ENCODE measurements at places on chromosomes 2 and 18.

GRCh38 chr2:214311031-214311533 lies 99.8 kb upstream of the VWC2L start:
- DNase-seq, result no peak
- no peaks in the 10 kb centered on the region for H3K27me3 ChIP-seq
- no peaks in the 10 kb centered on the region for H3K36me3 ChIP-seq
- no peak overlapping the region for H3K27ac ChIP-seq
- no peaks in the 10 kb centered on the region for H3K4me1 ChIP-seq
- no peak overlapping the region for H3K4me3 ChIP-seq

GRCh38 chr2:73610111-73610510 lies 32.1 kb downstream of the NAT8 start:
- H3K36me3 ChIP-seq, result no peaks in the 10 kb centered on the region
- peaks cover 6% of the 10 kb centered on the region for H3K4me1 ChIP-seq
- H3K27me3 ChIP-seq, result no peaks in the 10 kb centered on the region
- H3K4me3 ChIP-seq, result no peak overlapping the region
- DNase-seq, result no peak
- no peak overlapping the region for H3K27ac ChIP-seq

- no peaks in the 10 kb centered on the region for H3K36me3 ChIP-seq
- no peak overlapping the region for H3K4me3 ChIP-seq
- no peak overlapping the region for H3K27ac ChIP-seq
- DNase-seq, result no peak
- peaks cover 14% of the 10 kb centered on the region for H3K27me3 ChIP-seq
Observed at GRCh38 chr2:29449499-29449898, 334.3 kb downstream of the CLIP4 start.

DNA sequence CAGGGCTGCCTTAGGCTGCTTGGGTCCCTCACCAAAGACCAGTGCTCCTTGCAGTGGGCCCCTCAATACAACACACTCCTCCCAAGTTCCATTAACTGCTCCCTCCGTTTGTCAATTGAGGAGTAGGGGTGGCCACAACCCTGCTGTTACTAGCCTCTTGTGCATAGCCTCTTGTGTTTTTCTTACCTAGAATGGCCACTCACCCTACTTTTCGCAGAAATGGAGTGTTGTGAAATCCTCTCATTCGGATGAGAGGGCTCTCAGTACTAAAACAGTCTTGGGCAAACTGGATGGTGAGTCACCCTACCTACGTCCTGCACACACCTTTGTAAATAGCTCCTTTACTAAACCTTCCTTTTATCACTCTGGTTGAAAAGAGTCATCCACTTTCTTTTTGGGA lies 253.9 kb downstream of the OSR1 start:
- no peaks in the 10 kb centered on the region for H3K27me3 ChIP-seq
- DNase-seq, result no peak
- H3K4me1 ChIP-seq, result no peaks in the 10 kb centered on the region
- H3K27ac ChIP-seq, result no peak overlapping the region
- H3K4me3 ChIP-seq, result no peak overlapping the region
- no peaks in the 10 kb centered on the region for H3K36me3 ChIP-seq

- no peaks in the 10 kb centered on the region for H3K27me3 ChIP-seq
- H3K4me1 ChIP-seq, result peaks cover 27% of the 10 kb centered on the region
- H3K4me3 ChIP-seq, result no peak overlapping the region
Observed at GRCh38 chr2:44102790-44103562, 65.7 kb upstream of the PPM1B start.

DNA sequence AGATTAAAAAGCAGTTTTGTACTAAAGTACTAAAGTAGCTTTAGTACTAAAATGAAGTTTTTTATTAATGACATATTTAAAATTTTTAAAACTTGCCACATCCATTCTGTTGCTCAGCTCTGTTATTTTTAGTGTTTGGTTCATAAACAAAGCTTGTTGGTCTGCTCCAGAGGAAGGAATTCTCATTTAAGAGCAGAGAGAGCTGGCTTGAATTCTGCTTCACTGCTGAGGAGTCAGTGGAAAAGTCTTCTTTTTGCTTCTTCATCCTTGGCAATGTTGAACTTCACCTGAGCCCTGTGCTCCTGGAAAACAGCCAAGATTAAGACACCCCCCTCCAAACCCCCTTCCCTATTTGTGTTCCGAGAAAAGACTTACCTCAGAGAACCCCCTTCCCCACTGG lies 40.6 kb downstream of the TMEM87B start:
- H3K27me3 ChIP-seq, result no peaks in the 10 kb centered on the region
- DNase-seq, result no peak
- H3K4me1 ChIP-seq, result peaks cover 25% of the 10 kb centered on the region
- H3K36me3 ChIP-seq, result peaks cover 47% of the 10 kb centered on the region

- H3K27me3 ChIP-seq, result no peaks in the 10 kb centered on the region
- H3K4me1 ChIP-seq, result no peaks in the 10 kb centered on the region
- no peaks in the 10 kb centered on the region for H3K36me3 ChIP-seq
- H3K27ac ChIP-seq, result no peak overlapping the region
- DNase-seq, result no peak
Observed at GRCh38 chr2:146540271-146540932, 1304.4 kb upstream of the ACVR2A start.

- no peak overlapping the region for H3K4me3 ChIP-seq
- H3K27ac ChIP-seq, result no peak overlapping the region
- DNase-seq, result no peak
- H3K4me1 ChIP-seq, result no peaks in the 10 kb centered on the region
Observed at GRCh38 chr2:10960606-10961489, 49.1 kb downstream of the KCNF1 start.

GRCh38 chr18:68713796-68714195 lies 1.1 kb downstream of the TMX3 start:
- peak overlapping the region; percentile 93 for H3K27ac ChIP-seq
- peaks cover 44% of the 10 kb centered on the region for H3K4me1 ChIP-seq
- peaks cover 39% of the 10 kb centered on the region for H3K36me3 ChIP-seq
- no peaks in the 10 kb centered on the region for H3K27me3 ChIP-seq

- peaks cover 95% of the 10 kb centered on the region for H3K27me3 ChIP-seq
- H3K4me1 ChIP-seq, result peaks cover 22% of the 10 kb centered on the region
- peak overlapping the region; percentile 50 for H3K27ac ChIP-seq
- H3K36me3 ChIP-seq, result peaks cover 12% of the 10 kb centered on the region
- no peak overlapping the region for H3K4me3 ChIP-seq
- DNase-seq, result no peak
Observed at GRCh38 chr2:222302178-222303018, 3.6 kb upstream of the PAX3 start.

DNA sequence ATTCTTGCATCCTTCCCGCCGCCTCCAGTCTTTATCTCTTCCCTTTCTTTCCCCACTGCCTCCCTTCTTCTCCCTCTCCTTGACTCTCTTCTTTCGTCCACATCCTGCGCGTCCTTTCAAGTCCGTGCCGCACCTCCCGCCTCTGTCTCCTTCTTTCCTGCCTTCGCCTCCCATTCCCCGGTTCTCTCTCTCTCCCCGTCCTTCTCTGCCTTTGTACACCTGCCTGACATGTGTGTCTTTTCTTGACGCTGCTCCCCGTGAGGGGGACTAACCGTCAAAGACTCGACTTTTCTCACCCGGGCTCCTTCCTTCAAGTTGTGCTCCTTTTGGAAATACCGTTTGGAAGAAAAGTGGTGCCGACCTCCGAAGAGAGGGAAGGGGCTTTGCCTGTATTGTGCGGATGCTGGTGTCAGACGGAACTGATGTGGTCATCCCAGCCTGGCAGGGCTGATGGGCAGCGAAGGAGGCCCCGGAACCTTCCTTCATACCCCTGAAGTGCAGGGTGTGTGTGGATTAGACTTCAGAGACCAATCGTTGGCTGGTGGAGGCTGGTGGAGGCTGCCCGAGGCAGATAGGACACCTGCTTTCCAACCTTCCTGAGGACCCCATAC lies 879 bp downstream of the TMEM178A start:
- no peaks in the 10 kb centered on the region for H3K36me3 ChIP-seq
- peaks cover 11% of the 10 kb centered on the region for H3K4me1 ChIP-seq
- peak overlapping the region; percentile 63 for H3K4me3 ChIP-seq
- DNase-seq, result no peak
- H3K27ac ChIP-seq, result no peak overlapping the region
- H3K27me3 ChIP-seq, result peaks cover 80% of the 10 kb centered on the region

- H3K36me3 ChIP-seq, result peaks cover 13% of the 10 kb centered on the region
- peaks cover 13% of the 10 kb centered on the region for H3K4me1 ChIP-seq
- peak within 1 kb of the TSS; percentile 53 for H3K4me3 ChIP-seq
- H3K27me3 ChIP-seq, result peaks cover 46% of the 10 kb centered on the region
Observed at GRCh38 chr2:159797543-159798375, at the start of gene CD302. CD302 (minus strand) TSS chr2:159798208; CDS start chr2:159798198, 10 bp downstream.

GRCh38 chr18:42617221-42617620 lies 498.3 kb downstream of the RIT2 start:
- no peak overlapping the region for H3K27ac ChIP-seq
- no peak overlapping the region for H3K4me3 ChIP-seq
- DNase-seq, result no peak
- H3K36me3 ChIP-seq, result no peaks in the 10 kb centered on the region
- H3K4me1 ChIP-seq, result no peaks in the 10 kb centered on the region

- H3K4me1 ChIP-seq, result no peaks in the 10 kb centered on the region
- no peak overlapping the region for H3K27ac ChIP-seq
- H3K27me3 ChIP-seq, result no peaks in the 10 kb centered on the region
Observed at GRCh38 chr2:99597616-99598015, 107.8 kb upstream of the REV1 start.

DNA sequence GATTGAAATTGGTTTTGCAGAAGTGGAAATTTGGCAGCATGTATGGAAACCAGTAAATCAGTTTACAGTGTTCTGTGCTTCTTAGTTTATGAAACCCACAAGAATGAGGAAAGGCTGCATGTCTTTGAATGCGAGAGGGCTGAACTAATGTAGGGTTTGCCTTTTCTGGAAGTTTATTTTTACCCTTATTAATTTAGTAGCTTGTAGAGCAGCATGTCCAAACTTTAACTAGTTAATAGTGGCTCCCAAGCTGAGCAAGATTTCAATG lies 50.4 kb downstream of the LDLRAD4 start:
- DNase-seq, result no peak
- H3K4me1 ChIP-seq, result peaks cover 74% of the 10 kb centered on the region
- no peak overlapping the region for H3K4me3 ChIP-seq
- H3K27me3 ChIP-seq, result no peaks in the 10 kb centered on the region

GRCh38 chr2:138779781-138780445 lies at the start of gene NXPH2:
NXPH2 (minus strand) TSS chr2:138780390; CDS start chr2:138780241, 149 bp downstream.
- H3K4me3 ChIP-seq, result no peak within 1 kb of the TSS
- H3K27ac ChIP-seq, result no peak within 1 kb of the TSS
- DNase-seq, result no peak
- no peaks in the 10 kb centered on the region for H3K4me1 ChIP-seq
- H3K36me3 ChIP-seq, result peaks cover 2% of the 10 kb centered on the region

- H3K4me1 ChIP-seq, result peaks cover 42% of the 10 kb centered on the region
- peak overlapping the region; percentile 58 for H3K4me3 ChIP-seq
Observed at GRCh38 chr2:174336501-174337336, 2.0 kb downstream of the SP9 start.

DNA sequence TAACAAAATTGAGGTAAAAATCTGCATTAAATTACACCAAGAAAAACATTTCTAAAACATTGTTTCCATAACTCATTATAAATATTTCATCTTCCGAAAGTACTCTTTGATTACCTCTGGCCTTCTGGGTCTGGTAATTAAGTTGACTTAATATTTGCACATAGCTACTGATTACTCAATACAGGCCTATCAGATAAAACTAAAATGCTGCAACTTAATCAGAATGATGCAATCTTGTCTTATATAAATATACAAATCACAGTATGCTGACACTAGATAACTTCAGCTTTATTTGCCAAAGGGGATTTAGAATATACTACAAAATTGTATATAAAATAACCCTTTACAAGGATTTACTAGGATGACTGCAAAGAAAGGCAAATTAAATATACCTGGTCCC lies 49.3 kb downstream of the SLC35F5 start:
- H3K4me1 ChIP-seq, result no peaks in the 10 kb centered on the region
- H3K4me3 ChIP-seq, result no peak overlapping the region
- H3K27me3 ChIP-seq, result no peaks in the 10 kb centered on the region
- DNase-seq, result no peak

- H3K4me1 ChIP-seq, result peaks cover 25% of the 10 kb centered on the region
- peaks cover 2% of the 10 kb centered on the region for H3K36me3 ChIP-seq
- DNase-seq, result no peak
- no peak overlapping the region for H3K27ac ChIP-seq
Observed at GRCh38 chr2:397521-397920, 109.6 kb upstream of the ALKAL2 start.

DNA sequence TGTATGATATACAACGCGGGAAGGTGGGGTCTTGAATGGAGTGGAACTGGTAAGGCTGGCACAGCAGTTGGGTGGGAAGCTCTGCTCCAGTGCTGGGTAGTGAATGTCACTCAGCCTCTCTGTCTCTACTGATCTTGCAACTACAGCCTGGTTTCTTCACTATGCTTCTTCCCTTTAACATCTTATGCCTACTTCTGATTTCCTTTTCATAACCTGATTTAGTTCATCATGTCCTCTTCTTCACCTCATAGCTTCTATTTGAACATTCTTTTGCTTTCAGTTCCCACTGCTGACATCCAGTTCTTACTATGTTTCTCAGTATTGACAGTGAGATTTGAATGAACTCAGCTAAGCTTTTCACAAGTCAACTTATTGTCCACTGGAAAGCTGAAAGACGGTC lies 286.2 kb downstream of the ARL6IP6 start:
- H3K27me3 ChIP-seq, result no peaks in the 10 kb centered on the region
- H3K4me1 ChIP-seq, result no peaks in the 10 kb centered on the region
- no peak for DNase-seq
- no peak overlapping the region for H3K4me3 ChIP-seq

DNA sequence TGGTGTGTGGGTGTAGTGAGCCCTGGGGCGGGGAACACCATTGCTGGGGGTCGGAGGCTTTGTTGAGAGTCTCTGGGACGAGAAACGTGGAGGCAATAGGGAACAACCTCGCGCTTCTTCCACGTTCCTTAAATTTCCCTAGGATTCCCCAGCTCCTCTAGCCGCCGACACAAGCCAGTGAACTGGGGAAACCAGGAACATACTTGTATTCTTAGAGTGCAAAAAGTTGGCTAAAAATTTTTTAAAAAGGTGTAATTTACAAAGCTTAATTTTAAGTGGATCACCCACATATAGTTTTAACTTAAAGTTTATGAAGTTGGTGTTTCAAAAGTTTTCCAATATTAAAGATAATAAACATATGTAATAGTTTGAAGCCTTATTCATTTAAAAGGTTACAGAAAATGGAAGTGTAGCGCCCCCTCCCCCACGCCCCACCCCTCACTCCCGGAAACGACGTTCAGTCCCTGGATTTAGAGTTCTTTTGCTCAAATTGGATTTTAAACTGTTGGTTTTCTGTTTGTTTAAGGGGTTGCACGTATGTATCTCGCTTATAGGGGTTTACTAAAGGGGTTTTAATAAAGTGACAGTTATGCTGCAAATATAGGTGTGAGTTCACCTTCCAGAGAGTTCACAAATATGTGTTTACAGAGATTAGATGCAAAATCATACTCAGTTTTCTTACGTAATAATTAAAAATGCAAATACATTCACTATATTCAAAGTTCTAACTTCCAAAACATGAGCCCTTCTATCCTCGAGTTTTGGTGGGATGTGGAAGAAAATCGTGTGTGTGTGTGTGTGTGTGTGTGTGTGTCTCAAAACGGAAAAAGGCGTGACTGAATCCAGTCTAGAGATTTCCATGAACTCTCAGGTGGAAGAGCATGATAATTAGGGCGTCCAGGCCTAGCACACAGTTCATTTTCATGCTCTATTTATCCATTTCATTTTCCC lies 872 bp downstream of the DSG2 start:
- no peak overlapping the region for H3K27ac ChIP-seq
- H3K36me3 ChIP-seq, result no peaks in the 10 kb centered on the region
- DNase-seq, result no peak

GRCh38 chr2:154381931-154382794 lies 316.3 kb upstream of the KCNJ3 start:
- DNase-seq, result no peak
- no peaks in the 10 kb centered on the region for H3K27me3 ChIP-seq
- H3K27ac ChIP-seq, result no peak overlapping the region
- no peaks in the 10 kb centered on the region for H3K4me1 ChIP-seq
- no peaks in the 10 kb centered on the region for H3K36me3 ChIP-seq
- H3K4me3 ChIP-seq, result no peak overlapping the region

Data from activated CD4-positive, alpha-beta T cell treated with anti-CD3 and anti-CD28 coated beads, Interleukin-2, amount 10 ng/mL, durations not matched to agents 7 days and 5 days (primary cell).